ENCODE measurements at places on chromosomes 5 and 9.
A peak's percentile ranks its signal among the peaks of the same experiment; 100 is the strongest.

GRCh38 chr5:112649882-112650281 is 87.8 kb upstream of the APC start:
- no peak overlapping the region for H3K27ac ChIP-seq
- H3K4me3 ChIP-seq: no peak overlapping the region
- H3K4me1 ChIP-seq: no peaks in the 10 kb centered on the region
- DNase-seq: no peak
- no peaks in the 10 kb centered on the region for H3K27me3 ChIP-seq

GRCh38 chr9:130782886-130783530 is 52.0 kb upstream of the ABL1 start:
- no peaks in the 10 kb centered on the region for H3K36me3 ChIP-seq
- DNase-seq: no peak
- H3K27me3 ChIP-seq: no peaks in the 10 kb centered on the region
- no peak overlapping the region for H3K4me3 ChIP-seq

GRCh38 chr9:128787659-128788058 is 606 bp downstream of the TBC1D13 start:
- H3K4me3 ChIP-seq: peak overlapping the region; percentile 95
- no peaks in the 10 kb centered on the region for H3K36me3 ChIP-seq
- H3K27me3 ChIP-seq: no peaks in the 10 kb centered on the region
- H3K4me1 ChIP-seq: peaks cover 4% of the 10 kb centered on the region
- no peak for DNase-seq

DNA sequence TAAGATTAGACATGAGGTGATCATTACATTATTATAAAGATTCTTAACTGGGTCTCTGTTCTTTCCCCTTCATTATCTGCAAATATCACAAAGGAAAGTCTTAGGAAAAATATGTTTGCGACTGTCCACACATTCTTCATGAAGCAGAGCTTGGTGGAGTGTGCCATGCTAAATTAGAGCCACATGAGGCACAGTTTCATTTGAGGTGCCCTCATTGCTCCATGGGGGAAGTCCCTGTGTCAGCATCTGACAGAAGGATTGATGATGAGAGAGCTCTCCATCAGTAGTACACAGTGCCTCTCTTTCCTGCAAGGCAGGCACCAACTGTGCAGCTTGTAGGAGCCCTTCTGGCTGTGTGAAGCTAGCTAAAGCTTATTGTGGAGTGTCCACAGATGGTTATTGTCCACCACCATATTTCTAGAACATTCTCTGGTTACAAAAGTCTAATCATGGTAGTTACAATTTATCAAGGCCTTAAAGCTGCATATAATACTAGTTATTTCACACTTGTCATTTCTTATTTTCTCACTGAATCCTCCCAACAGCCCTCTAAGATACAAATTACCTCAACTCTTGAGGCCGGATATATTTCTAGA is 63.9 kb downstream of the C9orf152 start:
- no peak overlapping the region for H3K4me3 ChIP-seq
- H3K36me3 ChIP-seq: no peaks in the 10 kb centered on the region
- no peaks in the 10 kb centered on the region for H3K4me1 ChIP-seq
- no peak overlapping the region for H3K27ac ChIP-seq
- DNase-seq: no peak

DNA sequence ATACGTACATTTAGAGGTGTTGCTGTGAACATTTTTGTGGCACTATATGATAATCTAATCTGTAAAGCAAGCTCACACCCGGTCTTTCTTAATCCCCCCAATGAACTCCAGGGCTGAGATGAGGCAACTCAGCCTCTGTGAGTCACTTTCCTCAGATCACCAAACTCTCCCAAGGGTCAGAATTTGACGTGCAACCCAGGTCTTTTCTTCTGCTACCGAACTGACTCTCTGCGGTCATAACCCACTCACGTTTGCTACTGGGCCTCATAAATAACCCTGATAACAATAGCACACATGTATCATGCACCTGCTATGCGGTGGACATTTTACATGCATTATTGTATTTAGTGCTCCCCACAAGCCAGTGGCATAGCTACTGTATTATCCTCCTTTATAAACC is 153.1 kb downstream of the DROSHA start:
- H3K4me1 ChIP-seq: no peaks in the 10 kb centered on the region
- H3K4me3 ChIP-seq: no peak overlapping the region
- no peaks in the 10 kb centered on the region for H3K27me3 ChIP-seq
- H3K36me3 ChIP-seq: no peaks in the 10 kb centered on the region
- no peak for DNase-seq

DNA sequence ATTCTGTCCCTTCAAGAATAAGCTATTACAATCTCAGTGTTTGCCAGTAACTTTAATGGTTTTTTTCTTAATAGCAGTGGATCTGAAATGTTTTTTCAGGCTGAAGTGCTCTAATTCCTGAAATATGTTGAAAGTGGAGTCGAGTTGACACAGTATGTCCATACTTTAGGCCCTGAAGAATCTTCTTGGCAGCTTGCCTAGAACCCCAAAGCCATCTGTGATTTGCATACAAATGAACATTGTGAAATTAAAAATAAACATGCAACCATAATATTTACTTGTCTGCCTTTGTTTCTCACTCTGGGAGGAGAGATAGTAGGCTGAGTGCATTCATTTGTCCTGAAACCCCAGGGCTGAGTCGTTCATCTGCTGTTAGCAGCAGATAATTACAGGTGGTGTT is 152.7 kb downstream of the ADCY2 start:
- H3K27me3 ChIP-seq: no peaks in the 10 kb centered on the region
- H3K4me3 ChIP-seq: no peak overlapping the region
- no peak for DNase-seq
- no peak overlapping the region for H3K27ac ChIP-seq
- no peaks in the 10 kb centered on the region for H3K36me3 ChIP-seq
